ENCODE measurements at places on chromosomes 7 and 10.

DNA sequence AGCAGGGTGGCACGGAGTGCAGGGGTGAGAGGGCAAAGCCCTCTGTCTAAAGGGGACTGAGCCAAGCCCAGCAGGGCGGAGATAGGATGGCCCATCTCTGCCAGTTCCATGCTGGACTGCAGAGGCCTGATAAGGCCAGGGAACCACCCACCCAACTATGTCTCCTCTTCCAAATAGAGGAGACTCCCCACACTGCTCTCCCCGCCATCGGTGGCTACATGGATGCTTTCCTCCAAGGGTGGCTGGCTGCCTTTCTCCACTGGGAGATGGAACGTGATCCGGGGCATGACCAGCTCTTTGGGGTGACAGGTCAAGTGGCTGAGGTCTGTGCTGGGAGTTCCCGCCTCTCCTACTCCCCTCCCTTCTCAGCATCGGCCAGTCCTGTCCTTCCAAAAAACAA, 58.1 kb upstream of the MXI1 start:
- DNase-seq, result no peak

- DNase-seq, result no peak
Measured at GRCh38 chr7:77993838-77994237, 195.3 kb downstream of the PHTF2 start.

GRCh38 chr7:6188389-6188788, 84.0 kb downstream of the CYTH3 start:
- no peak for DNase-seq

- DNase-seq, result no peak
Measured at GRCh38 chr7:112510001-112510742, 29.4 kb downstream of the LSMEM1 start.

DNA sequence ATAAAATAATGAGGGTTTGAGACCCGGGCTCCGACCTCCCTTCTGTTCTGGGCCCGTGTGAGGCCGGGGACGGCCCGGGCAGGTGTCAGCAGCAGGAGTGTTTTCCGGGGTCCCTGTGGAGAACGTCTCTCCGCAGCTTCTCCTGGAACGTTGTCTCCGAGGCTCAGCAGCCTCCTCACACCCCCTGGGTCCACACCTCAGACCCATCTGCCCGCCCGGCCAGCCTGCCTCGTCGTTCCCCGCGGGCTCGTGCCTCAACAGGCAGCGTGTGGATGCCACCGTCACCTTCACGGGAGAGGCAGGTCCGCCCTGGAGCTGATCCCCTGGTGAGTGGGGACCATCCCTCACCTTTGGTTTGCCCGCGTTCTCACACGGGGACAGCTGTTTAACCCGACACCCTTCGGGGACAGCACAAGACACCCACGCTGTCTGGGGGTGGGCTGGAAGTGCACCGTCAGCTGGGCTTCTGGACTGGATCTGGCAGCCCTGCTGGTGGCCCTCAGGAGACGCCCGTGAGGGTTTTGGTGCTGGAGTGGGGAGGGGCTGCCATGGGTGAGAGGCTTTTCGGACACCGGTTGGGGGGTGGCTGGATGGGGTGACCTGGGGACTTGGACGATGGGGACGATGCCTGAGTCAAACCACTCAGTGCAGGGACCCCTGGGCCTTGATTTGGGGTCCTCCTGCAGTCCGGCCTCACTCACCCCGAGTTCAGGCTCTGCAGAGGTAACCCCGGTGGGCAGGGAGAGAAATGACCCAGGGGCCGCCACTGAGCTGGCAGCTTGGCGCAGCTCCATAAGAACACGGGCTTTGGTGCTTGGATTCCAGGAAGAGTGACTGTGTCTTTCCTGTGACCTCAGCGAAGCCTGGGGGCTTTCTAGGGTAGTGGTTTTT, 131.7 kb downstream of the DNAJB6 start:
- no peak for DNase-seq

DNA sequence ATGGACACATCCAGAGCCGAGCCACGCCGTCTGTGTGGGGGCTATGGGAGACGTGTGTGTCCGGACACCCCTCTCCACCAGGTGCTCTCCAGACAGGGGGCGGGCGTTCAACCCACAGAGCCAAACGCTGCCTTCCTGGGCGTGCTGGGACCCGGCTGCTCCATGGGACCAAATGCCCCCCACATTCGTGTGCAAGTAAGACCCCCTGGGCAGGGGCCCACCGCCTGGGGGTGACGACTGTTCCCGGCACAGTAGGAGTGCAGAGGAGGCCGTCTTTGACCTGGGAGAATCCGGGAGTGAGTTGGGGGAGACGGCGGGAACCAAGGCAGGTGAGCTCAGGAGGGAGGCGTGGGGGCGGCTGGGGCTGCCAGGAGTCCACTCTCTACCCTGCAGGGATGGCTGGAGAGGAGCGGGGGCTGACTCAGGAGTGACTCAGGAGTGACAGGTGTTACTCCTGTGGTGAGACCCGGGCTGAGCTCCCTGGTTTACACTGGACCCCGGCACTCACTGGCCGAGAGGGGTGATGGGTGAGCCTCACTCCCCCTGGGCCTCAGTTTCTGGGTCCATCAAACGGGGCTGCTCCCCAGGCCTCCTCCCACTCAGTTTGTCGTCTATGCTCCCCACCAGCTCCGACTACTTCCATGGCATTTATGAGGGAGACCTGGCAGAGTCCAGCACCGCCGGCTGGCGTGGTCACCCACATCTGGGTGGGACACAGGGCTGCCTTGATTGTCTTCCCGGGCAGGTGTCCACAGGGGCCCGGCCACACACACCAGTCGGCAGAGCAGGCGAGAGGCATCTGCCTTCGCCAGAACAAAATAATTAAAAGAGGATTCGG, 95.0 kb downstream of the MICALL2 start:
- DNase-seq, result no peak

Measured in stimulated activated CD8-positive, alpha-beta memory T cell treated with anti-CD3 and anti-CD28 coated beads, Interleukin-15, amount 100 ng/mL, for 1 hour (primary cell).